ACHN (cell line): ENCODE measurements at places on chromosomes 1 and 21.

DNA sequence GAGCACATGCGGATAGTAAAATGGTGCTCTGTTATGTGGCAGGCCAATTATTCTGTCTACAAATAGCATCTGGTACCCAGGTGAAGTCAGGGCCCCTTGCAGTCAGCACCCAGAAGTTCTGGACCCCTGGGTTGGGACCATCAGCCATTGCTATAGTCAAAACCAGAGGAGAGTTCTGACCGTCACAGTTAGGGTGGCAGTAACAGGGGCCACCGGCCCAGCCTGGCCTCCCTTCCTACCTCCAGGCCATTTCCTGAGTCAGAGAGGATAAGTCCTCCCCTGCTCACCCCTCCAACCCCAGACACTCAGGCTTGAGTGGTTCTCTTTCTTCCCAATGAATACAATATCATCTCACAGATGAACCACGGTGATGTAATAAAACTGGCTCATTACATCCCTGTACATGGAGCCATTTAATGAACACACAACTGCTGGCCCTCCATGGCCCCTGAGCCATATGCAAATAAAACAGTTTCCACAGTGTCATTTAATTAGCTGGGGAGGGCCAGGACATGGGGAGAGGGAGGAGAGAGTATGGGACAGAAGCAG, 673.6 kb downstream of the MATN1 start:
- no peak for DNase-seq

DNA sequence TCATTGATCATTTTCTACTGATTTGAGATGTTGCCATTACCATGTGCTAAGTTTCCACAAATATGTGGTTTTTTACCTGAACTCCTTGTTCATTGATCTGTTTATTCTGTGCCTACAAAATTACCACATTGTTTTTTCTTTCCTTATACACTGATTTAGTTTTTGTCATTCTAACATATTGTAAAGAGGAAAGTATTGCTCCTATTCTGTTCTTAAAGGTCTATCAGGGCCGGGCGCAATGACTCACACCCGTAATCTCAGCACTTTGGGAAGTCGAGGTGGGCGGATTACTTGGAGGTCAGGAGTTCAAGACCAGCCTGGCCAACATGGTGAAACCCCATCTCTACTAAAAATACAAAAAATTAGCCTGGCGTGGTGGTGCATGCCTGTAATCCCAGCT, 75.1 kb downstream of the CAMTA1 start:
- DNase-seq: no peak

DNA sequence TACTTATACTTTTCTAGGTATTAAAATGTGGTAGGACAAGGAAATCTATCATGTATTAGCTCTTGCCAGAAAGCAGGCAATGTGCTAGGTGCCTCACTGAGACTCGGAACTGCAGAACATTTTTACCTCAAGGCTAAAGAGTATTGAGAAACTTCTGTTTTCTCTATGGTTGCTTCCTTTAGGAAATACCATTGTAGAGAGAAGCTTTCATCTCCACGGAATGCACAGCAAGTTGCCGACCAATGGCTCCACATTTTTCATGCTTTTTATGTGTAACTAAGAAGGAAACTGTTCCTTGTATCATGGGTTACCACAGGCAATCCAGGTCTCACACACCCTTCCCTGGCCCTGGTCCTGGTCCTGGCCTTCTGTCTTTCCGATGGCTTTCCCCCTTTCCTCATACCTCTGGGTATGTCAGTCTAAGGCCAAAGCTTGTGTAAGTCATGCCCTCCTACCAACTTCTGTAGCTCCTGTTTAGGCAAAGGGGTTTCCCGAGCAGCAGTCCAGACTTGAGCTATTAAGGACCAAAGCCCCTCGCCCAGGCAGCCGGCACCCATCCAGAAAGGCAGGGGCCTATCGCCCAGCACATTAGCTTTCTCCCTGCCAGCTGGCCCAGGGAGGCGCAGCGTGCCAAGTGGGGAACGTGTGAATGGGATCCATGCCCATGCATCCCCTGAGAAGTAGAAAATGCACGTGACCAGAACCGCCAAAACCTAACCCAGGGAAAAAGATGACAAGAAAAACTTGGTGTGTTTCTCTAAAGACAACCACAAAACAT, 225.0 kb downstream of the PBX1 start:
- DNase-seq: no peak

GRCh38 chr1:231986631-231987336, 360.2 kb downstream of the DISC1 start:
- DNase-seq: no peak

GRCh38 chr1:183739741-183740271, 65.1 kb upstream of the RGL1 start:
- no peak for DNase-seq

DNA sequence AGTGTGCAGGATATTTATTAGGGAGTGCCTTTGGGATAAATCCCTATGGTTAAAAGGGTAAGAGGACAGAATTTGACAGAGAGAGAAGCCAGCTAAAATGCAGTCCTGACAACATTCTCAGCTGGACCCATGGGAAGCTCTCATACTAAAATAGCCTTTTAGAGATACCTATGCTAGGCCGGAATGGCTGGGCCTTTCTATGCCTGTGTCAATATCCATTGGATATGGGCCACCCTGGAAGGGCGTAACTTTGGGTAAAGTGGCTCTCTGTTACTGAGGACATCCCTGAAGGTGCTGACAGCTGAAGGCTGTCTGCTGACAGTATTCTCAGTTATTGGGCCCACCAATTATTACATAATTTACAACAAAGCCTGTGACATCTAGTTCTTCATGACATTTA, 613.0 kb upstream of the B3GALT2 start:
- DNase-seq: no peak

- no peak for DNase-seq
These were observed 157.9 kb upstream of the BACE2 start for GRCh38 chr21:41010101-41010435.
